Endodermal cell (in vitro differentiated cells): ENCODE measurements at places on chromosomes 11 and 22.

- no peak for DNase-seq
Measured at GRCh38 chr11:65610404-65610803, 3.6 kb downstream of the MAP3K11 start.

DNA sequence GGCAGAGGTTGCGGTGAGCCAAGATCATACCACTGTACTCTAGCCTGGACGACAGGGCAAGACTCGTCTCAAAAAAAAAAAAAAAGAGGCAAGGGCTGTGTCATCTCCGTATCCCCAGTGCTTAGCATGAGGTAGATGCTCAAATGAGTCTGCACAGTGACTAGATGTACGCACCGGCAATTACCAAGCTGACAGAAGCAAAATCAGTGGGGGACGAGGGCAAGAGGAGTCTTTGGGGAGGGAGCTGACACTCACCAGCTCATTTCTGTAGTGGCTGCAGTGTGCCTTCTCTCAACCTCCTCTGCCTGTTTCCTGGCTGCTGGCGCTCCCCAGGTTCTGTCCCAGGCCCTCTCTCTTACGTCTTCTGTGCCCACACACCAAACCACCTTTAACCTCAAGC lies 69.9 kb downstream of the PACSIN2 start:
- DNase-seq, result no peak

DNA sequence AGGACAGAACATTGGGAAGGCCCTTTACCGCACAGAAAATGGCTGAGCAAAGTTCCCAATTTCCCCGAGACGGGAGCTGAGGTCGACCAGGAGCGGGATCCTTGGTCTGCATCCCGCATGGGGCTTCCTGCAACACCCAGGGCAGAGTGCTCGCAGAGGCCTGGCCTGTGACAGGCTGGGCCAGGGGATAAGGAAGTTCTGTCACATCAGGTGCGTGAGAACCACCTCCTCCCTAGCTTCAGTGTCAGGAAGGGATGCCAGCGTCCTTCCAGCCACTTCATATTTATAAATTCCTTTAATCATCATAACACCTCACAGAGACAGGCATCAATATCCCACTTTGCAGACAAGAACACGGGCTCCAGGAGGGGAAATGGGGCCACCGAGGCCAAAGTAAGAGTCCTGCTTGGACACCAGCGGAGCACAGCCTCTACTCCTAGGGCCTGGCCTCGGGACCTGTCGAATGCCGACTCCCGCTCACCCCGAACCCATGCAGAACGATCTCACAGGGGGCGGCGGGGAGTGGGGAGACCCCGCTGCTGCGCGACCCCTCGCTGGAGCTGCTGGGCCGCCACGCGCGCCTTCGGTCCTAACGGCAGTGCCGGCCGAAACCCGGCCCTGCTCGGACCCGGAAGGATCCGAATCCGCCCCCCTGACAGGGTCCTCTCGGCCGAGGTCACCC lies 532 bp downstream of the BET1L start:
- peak; percentile 51 for DNase-seq

DNA sequence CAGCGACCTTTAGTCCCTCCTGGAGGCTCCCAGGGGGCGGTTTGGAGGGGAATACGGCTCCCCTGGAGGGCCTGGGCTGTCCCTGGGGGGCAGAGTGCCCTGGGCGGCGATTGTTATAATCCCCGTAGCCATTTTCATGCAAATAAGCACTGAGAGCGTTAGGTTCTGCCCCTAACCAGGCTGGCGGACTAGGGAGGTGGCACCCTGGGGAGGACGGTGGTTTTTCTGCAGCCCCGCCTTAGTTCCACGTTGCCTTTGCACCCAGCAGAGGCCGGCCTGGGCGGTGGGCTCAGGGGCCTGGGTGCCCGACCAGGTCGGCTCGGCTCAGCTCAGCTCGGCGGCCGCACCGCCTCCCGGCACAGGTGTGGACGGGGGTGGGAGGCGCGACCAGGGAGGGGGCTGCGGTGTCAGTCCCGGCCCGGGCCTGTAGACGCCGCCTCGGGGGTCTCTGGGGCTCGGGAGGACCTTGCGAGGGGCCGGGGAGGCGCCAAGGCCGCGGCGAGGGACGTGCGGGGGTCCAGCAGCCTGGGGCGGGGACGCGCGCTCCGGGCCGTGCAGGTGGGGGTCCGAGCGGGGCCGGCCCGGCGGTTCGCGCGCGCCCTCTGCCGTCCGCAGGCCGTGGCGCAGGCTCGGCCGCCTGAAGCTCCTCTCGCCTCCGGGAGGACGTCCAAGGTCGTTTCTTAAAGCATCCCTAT lies 2.3 kb upstream of the DUSP8 start:
- peak; percentile 86 for DNase-seq

GRCh38 chr11:102685754-102686153 lies 19.8 kb downstream of the MMP27 start:
- DNase-seq, result no peak

DNA sequence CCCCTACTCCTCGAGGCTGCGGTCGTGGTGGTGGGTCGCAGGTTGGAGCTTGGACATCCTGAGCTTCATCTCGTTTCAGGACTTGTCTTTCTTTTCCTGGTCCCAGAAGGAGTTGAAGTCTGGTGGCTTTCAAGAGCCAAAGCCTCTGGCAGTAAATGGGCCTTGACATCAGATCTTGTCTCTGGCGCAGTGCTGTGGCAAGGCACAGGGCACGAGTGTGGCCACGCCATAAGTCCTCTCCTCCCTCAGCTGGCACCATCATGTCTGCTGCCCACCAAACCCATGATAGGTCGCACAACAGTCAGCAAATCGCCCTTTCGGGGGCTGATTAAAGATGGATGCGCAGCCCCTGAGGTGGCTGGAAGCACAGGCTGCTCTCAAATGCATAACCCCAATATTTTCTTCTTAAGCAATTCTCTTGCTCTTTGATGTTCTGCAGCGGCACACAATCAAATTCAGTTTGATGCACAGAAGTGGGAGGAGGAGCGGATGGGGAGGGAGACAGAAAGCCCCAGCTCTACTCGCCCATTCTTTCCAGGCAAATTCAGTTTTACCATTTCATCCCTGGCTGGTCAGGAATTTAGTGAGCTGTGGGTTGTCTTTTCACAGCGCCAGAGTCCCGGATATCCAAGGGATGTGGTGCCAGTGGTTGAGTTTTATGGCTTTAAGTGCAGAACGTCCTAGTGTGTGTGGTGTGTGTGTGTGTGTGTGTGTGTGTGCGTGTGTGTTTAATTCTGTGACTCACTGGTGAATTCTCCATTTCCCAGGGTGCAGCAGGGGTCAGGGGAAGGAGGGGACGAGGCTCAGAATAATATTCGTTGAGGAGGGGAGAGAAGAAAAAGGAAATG lies 162.0 kb downstream of the DSCAML1 start:
- no peak for DNase-seq

DNA sequence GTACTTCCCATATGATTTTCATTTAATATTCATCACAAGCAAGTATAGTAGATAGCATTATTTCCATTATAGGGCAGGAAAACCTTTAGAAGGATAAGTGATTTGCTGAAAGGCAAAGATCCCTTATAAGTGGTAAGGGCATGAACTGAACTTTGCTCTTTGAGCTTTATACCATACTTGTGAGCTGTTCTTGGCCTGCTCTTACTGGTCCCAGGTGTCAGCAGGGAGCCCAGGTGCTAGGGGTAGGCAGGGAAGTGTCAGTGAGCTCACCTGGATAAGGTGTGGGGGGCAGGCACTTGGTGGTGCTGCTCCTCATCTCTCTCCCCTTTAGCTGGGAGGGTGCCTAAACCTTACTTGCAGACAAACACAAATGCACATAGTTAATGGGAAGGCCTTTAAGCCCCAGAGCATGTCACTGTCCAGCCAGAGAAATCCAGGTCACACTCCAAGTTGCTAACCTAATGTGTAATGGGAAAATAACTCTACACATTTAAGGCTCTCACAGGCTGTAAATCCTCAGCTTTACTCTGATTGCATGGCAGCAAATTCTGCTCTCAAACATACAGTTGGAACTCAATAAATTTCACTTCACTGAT lies 114.4 kb downstream of the PLEKHA7 start:
- no peak for DNase-seq

DNA sequence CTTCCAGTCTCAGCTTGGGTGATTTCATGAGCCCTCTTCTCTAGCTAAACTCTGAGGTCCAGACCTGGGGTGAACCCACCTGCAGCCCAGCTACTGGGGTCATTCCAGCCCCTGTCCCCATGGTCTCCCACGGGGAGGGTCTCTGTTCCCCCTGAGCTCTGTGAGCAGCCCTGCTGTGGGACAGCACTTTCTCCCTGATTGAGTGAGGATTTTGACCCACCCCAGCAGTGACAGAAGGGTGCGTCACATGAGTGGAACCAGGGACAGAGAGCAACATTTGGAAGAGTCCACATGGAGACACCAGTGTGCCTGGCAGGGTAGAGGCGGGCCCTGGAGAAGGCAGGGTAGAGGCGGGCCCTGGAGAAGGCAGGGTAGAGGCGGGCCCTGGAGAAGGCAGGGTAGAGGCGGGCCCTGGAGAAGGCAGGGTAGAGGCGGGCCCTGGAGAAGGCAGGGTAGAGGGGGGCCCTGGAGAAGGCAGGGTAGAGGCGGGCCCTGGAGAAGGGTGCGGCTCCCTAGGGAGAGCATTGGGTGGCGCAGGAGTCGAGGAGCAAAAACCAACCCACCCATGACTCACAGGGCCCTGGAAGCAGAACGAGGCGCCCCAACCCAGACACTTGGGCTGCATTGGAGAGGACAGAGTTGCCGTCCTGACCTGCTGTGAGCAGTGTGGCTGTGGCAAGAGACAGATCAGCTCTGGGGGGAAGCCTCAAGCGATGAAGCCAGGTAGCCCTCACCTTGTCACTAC lies 227.7 kb upstream of the B3GAT1 start:
- peak; percentile 45 for DNase-seq

DNA sequence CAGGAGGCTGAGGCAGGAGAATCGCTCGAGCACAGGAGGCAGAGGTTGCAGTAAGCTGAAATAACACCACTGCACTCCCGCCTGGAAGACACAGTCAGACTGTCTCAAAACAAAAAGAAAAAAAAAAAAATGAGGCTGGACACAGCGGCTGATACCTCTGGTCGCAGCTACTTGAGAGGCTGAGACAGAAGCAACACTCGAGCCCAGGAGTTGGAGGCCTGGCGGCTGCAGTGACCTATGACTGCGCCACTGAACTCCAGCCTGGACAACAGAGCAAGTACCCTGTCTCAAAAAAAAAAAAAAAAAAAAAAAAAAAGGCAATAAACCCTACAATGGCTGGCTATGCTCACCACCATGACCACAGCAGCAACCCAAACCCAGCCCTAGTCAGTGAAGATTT lies 11.0 kb downstream of the NAP1L4 start:
- DNase-seq, result no peak

DNA sequence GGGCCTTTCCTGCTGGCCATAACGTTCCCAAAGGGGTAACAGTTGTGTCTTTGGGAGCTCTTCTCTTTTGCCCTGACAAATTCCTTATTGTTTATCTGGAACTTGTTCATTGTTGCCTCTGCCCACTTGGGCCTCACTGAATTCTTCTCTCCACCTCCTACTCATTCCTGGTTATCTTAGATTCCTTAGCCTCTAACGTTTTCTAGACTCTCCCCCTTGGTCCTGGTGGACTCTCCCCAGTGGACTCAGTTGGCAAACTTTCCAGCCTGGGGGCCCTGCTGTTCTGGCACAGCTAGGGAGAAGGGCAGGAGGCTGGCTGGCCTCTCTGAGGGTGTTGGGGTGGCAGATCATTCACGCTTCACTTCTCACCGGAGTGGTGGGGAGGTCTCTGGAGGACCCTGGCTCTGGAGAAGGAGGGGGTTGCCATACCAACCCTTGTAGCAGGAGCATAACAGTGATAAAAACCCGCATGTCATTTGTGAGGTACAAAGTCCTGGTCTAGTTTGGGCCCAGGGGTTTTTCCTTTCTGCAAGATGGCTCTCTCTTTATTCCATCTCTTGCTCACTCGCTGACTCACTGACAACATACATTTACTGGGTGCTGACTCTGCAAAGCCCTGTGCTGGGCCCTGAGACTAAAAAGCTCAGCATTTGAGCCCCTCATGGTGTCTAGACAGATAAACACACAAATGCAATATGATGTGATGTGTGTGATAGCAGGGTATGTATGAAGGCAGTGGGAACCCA lies 39.7 kb downstream of the YWHAH start:
- no peak for DNase-seq

- DNase-seq, result peak; percentile 51
Measured at GRCh38 chr11:43687120-43687791, 6.7 kb downstream of the HSD17B12 start.

- DNase-seq, result peak; percentile 41
Measured at GRCh38 chr11:75265851-75266531, 25.4 kb downstream of the TPBGL start.

GRCh38 chr11:77019976-77020595 lies 14.1 kb upstream of the B3GNT6 start:
- no peak for DNase-seq

GRCh38 chr11:124788521-124788920 lies 11.7 kb downstream of the MSANTD2 start:
- no peak for DNase-seq

DNA sequence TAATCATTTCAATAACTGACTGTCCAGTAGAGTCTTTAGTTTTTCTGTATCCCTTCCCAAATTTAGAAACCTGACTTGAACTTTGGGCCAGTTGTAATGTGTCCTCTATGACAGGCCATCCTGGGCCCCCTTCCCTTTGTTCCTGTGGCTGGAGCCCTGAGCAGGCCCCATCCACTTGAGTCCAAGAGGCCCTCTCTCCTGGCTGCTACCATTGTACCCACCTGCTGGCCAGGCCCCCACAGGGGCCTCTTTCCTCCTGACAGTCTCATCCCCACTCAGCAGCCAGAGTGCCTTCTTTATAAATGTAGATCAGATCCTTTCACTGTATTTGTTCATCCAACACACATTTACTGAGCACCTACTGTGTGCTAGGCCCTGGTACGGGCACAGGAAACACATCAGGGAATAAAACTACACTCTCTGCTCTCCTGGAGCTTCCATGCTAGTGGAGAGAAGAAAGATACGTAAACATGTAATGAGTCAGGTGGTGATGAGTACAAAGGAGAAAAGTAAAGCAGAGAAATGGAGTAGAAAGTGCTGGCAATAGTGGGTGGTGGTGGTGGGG lies 2.7 kb upstream of the LRP5 start:
- no peak for DNase-seq

DNA sequence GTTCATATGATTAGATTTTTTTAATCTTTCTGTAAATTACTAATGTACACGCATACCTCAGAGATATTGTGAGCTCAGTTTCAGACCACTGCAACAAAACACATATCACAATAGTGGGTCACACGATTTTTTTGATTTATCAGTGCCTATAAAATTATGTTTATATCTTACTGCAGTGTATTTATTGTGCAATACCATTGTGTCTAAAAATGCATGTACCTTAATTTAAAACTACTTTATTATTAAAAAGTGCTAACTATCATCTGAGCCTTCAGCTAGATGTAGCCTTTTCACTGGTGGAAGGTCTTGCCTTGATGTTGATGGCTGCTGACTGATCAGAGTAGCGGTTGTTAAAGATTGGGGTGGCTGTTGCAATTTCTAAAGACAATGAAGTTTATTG lies 918.8 kb upstream of the CHORDC1 start:
- DNase-seq, result no peak
